ENCODE measurements at places on chromosomes 5 and 9.
A peak's percentile ranks its signal among the peaks of the same experiment; 100 is the strongest.

DNA sequence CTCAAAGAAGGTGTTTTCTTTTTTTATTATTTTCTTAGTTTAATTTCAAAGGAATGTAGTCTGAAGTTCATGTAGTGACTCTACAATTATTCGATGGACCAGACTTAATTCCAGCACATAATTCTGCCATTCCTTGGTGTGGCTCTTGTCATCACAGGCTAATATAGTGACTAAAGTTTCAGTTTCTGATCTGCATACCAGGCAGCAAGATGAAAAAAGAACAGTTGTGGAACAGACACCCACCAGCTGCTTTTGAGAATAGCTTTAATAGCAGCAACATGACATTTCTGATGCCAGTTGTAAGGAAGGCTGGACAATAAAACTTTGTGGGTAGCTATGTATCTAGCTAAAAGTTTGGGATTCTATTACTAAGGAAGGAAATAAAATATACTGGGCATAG is 676.3 kb upstream of the GRAMD2B start:
- DNase-seq = no peak

DNA sequence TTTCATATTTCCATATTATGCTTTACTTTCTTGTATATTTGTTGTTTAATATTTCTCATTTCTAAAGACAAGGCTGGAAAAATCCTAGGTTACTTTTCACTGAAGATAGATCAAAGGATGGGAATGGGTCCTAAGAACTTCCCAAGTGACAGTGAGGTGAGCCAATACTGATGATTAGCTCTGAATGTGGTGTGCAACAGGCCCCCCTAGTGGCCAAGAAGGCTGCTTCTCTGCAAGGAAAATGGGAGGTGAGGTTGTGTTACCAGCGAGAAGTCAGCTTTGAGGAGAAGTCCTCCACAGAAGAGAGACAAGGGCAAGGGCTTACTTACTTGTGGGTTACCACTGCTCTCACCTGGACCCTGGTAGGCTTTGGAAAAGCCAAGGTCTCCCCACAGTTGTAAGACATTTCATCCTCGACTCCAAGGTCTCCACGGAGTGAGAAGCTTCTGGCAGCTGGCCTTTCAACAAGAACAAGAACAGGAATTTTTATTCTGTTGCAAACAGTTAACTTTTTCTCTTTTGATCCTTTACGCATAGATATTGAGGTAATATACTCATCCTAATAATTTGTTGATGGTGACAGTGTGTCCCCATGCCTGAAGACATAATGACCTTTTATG is 69.9 kb downstream of the MAMDC2 start:
- DNase-seq = peak; percentile 28

- no peak for DNase-seq
Observed at GRCh38 chr5:133247151-133247709, 195.4 kb downstream of the HSPA4 start.

DNA sequence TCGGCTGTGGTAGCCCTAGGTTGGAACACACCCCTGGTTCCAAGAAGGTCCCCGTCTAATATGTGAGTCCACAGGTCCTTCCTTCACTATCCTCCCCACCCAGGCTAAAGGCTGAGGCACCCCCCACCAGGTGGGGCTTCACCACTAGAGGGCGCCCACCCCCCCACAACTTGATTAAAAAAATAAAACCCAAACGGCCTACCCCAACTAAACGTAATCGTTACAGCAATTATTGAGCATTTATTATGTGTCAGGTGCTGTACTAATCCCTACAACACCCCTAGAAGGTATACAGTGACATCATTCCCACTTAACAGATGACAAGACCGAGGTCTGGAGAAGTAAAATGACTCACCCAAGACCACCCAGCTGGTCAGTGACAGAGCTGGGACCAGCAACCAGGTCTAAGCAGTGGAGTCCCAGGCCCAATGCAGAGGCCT is 65.0 kb downstream of the FGF18 start:
- DNase-seq = peak; percentile 41

DNA sequence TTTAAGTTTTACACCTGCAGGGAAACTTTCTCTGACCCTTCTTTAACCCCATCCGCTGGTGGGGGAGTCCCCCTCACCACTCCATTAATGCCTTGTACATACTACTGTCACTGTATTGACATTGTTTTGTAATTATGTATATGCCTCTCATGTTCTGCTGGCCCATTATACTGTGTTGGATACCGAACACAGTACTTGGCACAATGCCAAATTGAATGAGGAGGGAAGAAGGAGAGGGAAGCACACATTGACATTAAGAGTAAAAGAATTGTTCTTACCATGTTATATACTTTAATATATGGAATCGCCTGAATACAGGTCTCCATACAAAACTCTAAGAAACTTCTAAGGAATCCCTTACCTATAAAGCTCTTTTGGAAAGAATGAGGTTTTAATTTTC is 73.6 kb upstream of the GRHPR start:
- DNase-seq = no peak

- no peak for DNase-seq
Observed at GRCh38 chr9:87180361-87180760, 233.1 kb upstream of the GAS1 start.

DNA sequence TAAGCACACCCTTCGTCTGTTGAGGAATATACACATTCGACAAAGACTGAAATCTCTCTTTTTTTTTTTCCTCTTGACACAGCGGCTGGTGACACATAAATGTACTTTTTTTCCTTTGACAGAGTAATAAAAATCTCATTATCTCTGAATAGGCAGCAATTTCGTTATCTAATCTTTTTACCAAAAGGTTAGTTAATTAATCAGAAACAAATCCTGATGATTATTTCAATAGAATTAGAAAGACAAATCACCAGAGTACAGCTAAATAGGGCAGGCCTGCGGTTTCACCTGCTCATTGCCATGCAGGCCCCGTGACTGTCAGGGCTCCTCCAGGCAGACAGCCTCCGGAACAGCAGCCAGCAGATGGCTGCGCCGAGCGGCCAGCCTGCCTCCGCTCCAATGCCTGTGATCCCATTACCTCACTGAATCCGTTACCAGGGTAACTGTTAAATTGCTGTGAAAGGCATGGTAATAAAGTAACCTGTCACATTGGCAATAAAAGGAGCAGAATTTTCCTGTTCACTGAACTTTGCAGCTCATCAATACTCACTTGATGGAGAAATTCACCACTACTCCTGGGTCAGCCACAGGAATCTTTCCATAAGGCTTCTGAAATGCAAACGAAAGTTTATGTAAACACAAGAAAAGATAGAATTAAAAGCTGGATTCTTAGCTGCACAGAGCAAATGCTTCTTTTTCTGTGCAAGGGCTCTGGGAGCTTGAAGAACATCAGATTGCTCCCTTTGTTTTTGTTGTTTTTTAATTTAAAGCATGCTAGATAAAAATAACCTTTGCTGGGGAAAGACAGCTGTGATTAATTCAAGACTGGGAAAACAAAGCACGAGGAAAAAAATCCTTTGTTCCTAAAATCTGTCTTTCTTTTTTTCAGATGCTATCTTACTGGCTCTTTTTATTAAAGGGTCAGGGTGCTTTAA is 666.4 kb upstream of the ZNF608 start:
- DNase-seq = no peak

- DNase-seq = no peak
Observed at GRCh38 chr5:147756566-147756965, 26.0 kb downstream of the JAKMIP2 start.

GRCh38 chr5:98301547-98301946 is 471.9 kb upstream of the RGMB start:
- no peak for DNase-seq

GRCh38 chr5:179406031-179406961 is 61.0 kb upstream of the ADAMTS2 start:
- DNase-seq = no peak

DNA sequence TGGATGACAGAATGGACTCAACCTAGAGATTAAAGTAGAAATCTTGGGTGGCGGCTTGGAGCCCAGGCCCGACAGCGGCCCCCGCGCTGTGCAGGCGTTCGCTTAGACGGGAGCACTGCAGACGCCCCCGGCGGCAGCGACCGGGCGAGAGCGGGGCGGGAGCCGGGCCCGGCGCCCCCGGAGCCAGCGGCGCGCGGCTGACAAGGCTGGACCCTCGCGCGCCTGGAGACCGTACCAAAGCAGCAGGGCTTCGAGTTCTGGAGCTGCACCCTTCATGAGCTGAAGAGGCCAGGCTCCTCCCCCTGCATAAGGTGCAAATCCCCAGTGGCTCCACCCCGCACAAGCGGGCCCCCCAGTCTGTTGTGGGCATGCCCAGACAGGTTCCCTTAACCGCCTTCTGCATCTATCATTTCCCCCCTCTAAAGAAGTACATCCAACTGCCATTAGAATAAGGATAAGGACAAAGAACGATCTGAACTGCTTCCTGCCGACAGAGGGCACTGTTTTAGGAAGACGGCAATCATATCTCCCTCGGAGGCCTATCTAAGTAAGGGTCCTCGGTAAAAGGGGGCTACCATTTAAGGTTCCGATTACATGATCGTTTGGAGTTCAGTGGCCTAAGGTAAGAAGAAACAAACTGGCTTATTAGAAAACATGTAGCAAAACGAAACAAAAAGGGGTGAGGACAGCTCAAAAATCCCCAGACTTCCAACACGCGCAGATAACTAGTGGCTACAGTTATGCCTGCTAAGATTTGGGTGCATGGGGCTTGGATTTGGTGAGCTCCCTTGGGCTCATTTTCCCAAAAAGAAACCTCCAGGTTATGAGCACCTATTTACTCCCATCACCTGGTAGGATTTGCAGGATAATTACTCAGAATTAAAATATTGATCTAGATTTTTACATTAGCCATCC is 66.3 kb downstream of the RGMB start:
- peak; percentile 18 for DNase-seq

DNA sequence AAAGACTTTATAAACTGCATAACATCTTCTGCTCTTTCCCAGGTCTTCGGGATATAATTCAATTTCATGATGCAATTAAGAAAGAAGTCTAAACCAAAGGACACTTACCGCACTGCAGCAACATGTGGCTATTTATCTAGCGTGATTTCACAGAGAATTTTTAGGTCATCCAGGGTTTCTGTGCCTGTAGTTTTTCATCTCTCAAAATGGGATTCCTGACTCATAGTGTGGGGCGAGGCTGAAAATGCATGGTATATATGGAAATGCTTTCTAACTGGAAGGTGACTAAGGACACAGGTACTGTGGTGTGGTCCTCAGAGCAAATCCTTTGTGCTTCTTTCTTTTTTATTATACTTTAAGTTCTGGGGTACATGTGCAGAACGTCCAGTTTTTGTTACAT is 557.7 kb upstream of the KLF4 start:
- no peak for DNase-seq

GRCh38 chr5:105968981-105969380 is 1701.8 kb downstream of the EFNA5 start:
- no peak for DNase-seq

GRCh38 chr9:134455934-134456755 is 129.9 kb downstream of the RXRA start:
- DNase-seq = peak; percentile 72
